ENCODE measurements at places on chromosomes 2 and 18.

GRCh38 chr18:74013955-74014354 is 133.7 kb downstream of the FBXO15 start:
- DNase-seq, result peak; percentile 86

- DNase-seq, result no peak
These were observed 35.3 kb downstream of the MYO5B start for GRCh38 chr18:50159654-50160046.

DNA sequence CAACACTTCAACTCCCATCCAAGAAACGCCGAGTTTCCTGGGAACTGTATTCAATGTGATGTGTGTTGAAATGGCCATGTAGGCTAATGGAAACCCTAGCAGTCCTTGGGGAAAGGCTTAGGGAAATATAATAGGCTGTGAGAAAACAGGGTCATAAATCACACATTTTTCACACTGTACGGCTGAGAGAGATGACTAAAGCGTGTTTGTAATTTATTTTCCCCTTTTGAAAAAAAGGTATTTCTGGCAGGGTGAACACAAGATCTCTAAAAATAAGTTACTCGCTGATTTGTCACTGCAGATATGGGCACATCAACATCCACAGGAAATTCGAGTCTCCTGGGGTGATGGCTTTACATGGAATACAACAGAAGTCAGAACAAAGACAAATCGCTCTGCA is 109.6 kb upstream of the ST6GAL2 start:
- no peak for DNase-seq

GRCh38 chr2:174074831-174075230 is 109.7 kb upstream of the SP3 start:
- no peak for DNase-seq

DNA sequence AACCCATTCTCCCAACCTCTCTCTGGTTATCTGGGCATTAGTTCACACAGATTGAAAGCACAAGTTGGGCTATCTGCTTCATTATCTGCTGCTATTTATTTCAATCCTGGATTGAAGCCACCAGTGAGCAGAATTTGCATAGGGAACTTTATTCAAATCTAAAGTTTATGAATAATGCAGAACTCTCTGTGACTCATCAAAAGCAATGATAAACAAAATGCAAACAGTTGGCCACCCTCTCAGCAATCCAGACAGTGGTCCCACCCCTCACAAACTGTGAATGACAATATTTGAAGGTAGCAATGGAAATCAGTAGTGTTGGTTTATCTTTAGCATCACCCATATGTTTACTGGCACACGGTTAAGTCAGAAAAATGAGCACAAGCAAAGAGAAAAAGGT is 106.8 kb upstream of the TMEM178A start:
- no peak for DNase-seq

GRCh38 chr2:74499267-74499939 is at the start of gene LBX2:
Gene LBX2, minus strand, starts transcription at chr2:74499603. Its CDS starts 66 bp downstream, at chr2:74499537.
- peak; percentile 52 for DNase-seq

GRCh38 chr2:13474538-13474937 is 757.8 kb downstream of the TRIB2 start:
- no peak for DNase-seq

DNA sequence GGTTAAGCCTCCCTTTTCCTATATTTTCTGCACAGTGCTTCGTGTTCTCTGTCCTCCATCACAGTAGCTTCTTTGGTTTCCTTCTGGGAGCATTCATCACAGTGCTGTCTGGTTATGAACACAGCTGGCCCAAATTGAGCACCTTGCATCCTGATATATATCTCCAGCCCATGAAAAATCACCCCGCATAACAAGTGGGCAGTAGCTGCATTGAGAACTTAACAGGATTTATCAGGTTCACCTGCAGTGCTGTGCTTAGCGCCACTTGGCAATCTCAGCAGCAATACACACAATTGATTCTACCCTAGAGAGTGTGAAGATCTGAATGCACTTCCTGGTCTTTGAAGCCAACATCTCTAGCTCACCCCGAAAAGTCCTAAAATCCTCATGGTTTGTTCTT is 408.0 kb downstream of the RNF144A start:
- no peak for DNase-seq

- no peak for DNase-seq
These were observed 31.8 kb upstream of the MEX3C start for GRCh38 chr18:51229328-51229727.

DNA sequence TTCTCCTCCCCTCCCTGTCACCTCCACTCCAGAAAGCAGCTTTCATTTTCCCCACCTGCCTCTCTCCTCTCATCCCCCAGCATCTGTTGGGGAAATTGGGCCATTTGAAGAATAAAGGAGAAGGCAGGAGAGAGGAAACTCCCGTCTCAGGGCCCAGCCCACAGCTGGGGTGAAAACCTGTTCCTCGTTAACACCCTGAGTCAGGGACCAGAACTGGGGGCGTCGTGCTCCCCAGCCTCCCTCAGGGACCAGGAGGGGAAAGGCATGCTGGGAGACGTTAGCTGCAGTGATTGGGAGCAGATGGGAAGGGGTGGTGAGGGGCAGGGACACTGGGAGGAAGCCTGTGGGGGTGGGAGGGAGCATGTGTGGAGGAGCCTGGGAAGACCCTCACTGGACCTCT is 251.3 kb downstream of the DYSF start:
- no peak for DNase-seq

DNA sequence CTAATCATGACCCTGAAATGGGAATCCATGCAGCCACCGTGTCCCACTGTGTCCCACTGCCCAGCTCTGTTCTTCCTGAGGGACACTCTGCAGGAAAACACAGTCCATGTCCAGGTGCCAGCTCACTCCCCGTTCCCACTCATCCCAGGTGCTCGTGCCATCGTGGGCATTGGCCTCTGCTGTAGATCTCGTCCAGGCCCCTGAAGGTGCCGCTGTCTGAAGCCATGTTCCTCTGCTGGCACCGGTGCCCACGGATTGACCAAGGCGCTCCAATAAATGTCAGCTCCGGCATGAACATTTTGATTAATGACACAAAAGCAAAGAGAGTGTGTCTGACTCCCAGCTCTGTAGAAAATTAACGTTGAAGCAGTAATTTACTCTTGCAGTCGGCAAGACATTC is 280.1 kb upstream of the SALL3 start:
- no peak for DNase-seq

- DNase-seq, result peak; percentile 39
These were observed 375.3 kb upstream of the KLHL29 start for GRCh38 chr2:23009545-23010149.

GRCh38 chr2:212979799-212980198 is 171.6 kb downstream of the IKZF2 start:
- DNase-seq, result no peak

DNA sequence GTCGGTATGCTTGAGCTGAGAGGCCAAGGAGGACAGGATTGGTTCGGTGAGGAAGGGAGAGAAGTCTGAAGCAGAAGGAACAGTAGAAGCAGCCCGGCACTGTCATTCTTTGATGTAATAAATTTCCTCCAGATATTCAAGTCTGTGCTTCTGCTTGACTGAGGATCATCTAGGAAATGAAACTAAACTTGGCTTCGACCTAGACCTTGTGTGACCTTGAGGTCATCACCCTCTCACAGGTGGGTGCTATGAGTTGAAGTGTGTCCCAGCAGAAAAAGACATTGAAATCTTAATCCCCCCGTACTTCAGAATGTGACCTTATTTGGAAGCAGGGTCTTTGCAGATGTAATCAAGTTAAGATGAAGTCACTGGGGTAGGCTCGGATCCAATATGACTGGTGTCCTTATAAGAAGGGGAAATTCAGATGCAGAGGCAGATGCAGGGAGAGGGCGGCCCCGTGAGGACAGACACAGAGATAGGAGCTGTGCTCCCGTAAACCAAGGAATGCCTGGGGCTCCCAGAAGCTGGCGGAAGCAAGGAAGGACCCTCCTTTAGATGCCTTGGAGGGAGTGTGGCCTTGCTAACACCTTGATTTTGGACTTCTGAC is 49.0 kb downstream of the PRKCE start:
- no peak for DNase-seq

- peak; percentile 38 for DNase-seq
These were observed 987 bp upstream of the DLX1 start for GRCh38 chr2:172084395-172084644.

DNA sequence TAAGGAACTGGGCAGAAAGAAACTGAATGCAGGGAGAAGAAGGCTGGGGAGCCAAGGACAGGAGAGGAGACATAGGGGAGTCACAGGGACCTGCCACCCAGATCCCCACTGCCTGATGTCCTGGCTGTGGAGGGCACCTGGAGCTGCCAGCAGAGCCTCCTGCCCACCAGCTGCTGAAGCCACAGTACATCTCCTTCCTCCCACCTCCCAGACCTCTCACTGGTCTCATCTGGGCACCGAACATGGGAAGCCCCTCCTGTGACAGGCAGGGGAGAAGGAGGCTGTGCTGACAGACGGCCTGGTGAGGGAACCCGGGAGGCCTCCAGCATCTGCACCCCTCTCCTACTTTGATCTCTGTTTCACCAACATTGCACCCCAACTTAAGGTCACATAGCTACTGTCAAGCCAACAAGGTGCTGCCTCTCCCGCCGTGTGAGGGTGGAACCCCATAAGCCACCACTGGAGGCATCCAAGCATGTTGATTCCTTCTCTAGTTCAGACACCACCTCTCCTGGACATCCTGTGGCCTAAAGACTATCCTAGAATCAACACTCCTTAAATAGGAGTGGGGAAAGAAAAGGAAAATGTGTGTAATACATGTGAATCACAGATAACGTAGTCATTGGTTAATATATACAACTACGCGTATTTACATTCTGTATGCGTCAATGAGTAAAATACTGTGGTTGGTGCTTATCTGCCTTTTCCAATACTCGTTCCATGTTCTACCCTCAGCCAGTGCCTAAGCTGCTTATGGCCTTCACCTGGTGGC is 3.5 kb upstream of the RNPEPL1 start:
- no peak for DNase-seq

GRCh38 chr2:20917719-20918572 is 95.0 kb upstream of the LDAH start:
- no peak for DNase-seq

GRCh38 chr2:119958670-119959268 is 54.1 kb upstream of the EPB41L5 start:
- DNase-seq, result peak; percentile 3

GRCh38 chr2:186485576-186485870 is 537 bp upstream of the ZC3H15 start:
- no peak for DNase-seq

DNA sequence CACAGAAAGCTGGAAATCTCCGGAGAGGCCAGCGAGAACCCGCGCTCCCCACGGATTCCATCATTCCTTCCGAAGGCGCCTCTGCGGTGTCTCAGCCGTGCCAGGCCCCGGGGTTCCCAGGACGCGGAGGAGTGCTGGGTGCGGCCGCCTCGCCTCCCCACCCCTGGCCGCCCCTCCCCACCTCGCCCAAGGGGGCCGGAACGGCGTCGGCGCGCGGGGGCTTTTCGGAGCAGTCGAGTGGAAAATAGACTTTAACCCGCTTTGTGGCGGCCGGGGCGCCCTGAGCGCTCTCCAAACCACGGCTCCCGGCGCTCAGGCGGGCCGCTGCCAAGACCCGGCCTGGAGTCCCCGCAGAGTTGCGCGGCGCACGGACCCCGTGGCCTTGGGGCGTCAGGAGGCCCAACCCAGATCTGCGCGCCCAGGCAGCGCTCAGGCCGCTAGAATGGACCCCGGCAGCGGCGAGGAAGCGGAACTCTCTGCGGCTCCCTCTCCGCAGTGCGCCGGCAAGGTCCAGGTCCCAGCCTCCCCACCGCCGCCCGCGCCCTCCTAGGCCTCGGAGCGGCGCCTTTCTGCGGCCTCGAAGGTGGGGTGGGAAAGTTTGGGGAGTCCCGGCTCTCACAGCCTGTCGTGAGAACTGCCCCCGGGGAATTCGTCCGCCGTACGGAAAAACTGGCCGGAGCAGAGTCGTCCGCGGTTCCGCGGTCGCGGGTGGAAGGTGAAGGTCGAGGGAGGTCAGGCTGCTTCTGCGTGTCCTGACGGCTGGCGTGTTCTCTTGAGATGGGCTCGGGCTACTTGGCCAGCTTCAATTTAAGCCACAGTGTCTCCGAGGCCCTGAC is 1.2 kb upstream of the EMX1 start:
- DNase-seq, result peak; percentile 78

- no peak for DNase-seq
These were observed 3.2 kb downstream of the FARSB start for GRCh38 chr2:222652491-222653255.

GRCh38 chr2:138356178-138356577 is 145.4 kb upstream of the SPOPL start:
- DNase-seq, result peak; percentile 49
